ENCODE measurements at places on chromosomes 6 and 20. TPM values are rescaled to one million over a fixed set of nuclear protein-coding genes. Genes with fewer than 3 reads are reported as not detected.

DNA sequence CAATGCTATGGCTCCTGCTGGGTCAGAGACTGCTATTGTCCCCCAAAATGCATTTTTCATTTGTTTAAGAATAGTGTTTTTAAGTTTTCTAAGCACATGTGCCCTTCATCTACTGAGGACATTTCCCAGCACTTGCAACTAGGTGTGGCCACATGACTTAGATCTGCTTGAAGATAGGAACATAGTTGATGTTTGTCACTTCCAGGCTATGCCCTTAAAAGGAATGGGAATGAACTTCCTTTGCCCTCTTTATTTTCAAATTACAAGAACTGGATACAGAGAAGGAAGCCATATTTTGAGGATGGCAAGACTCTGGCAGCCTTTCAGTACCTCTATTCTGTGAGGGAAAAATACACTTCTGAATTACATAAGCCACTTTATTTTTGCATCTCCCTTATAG, 203.0 kb upstream of the TFAP2D start:
- no peaks in the 10 kb centered on the region for H3K27me3 ChIP-seq
- no peak overlapping the region for H3K27ac ChIP-seq
- H3K36me3 ChIP-seq: no peaks in the 10 kb centered on the region
- H3K4me1 ChIP-seq: no peaks in the 10 kb centered on the region
- H3K4me3 ChIP-seq: no peak overlapping the region

DNA sequence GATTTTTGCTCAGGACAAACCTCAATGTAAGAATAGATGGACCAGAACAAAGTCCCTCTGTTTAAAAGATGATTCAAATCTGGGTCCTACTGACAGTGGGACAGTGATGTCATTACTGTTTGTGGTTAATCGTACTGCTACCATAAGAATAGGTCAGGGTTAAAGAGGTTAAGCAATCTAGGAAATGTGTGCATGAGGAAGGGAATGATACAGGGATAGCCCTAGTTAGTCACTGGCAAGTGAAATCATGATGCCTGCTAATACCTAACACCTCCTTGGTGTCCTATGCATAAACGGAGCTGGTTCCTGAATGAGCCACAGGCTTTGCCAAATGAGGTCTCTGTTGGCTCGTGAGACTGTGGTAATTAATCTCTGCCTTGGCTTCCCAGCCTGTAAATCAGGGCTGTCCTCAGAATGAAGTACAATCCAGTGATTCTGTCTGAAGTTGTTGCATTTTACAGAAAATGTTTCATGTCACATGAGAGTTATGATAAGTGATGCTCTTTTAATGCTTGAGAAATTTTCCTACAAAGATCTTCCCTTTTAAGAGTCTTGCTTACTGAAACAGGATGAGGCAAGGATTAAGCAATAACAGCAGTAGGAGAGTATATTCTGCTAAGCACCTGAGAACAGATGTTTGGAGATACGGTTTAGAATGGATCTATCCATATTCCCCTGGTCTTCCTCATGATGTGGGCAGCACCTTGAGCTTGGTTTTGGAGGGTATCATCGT, 3.8 kb downstream of the MEP1A start:
- H3K4me3 ChIP-seq: no peak overlapping the region
- no peaks in the 10 kb centered on the region for H3K36me3 ChIP-seq
- H3K4me1 ChIP-seq: peaks cover 14% of the 10 kb centered on the region
- no peak for DNase-seq

The E2F1 gene
- total RNA-seq: 0.66 TPM

- H3K27ac ChIP-seq: no peak overlapping the region
- no peaks in the 10 kb centered on the region for H3K27me3 ChIP-seq
Observed at GRCh38 chr20:49758781-49759180, 45.1 kb upstream of the B4GALT5 start.

- H3K4me3 ChIP-seq: no peak overlapping the region
- no peaks in the 10 kb centered on the region for H3K27me3 ChIP-seq
- DNase-seq: peak; percentile 19
Observed at GRCh38 chr20:57672164-57672563, 37.7 kb downstream of the PMEPA1 start.

- H3K27me3 ChIP-seq: no peaks in the 10 kb centered on the region
- peaks cover 26% of the 10 kb centered on the region for H3K4me1 ChIP-seq
- no peaks in the 10 kb centered on the region for H3K36me3 ChIP-seq
Observed at GRCh38 chr6:49548613-49549304, 1.7 kb upstream of the C6orf141 start.

The MED23 gene
- 18.2 TPM for total RNA-seq

DNA sequence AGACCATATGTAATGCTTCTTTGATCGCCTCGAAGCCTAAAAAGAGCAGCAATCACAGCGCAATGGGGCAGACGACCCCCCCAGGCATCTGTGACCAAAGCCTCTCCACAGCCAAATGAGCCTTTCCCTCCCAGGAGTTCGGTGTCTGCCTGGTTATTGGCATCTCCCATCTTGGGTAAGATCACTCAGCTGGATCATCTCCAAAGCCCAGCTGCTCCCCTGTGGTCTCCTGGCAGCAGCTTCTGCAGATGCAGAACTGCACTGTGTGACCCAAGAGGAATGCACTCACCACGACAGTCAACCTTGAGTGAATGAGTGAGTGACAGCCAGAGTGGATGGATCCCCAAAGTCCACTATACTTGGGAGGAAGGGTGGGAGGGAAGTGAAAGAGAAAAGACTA, 44.8 kb upstream of the IYD start:
- no peaks in the 10 kb centered on the region for H3K27me3 ChIP-seq
- no peak overlapping the region for H3K4me3 ChIP-seq
- H3K27ac ChIP-seq: no peak overlapping the region
- H3K36me3 ChIP-seq: no peaks in the 10 kb centered on the region

GRCh38 chr6:40407239-40407638, 179.9 kb downstream of the LRFN2 start:
- H3K4me3 ChIP-seq: no peak overlapping the region
- H3K27me3 ChIP-seq: no peaks in the 10 kb centered on the region
- no peak overlapping the region for H3K27ac ChIP-seq
- no peaks in the 10 kb centered on the region for H3K36me3 ChIP-seq

DNA sequence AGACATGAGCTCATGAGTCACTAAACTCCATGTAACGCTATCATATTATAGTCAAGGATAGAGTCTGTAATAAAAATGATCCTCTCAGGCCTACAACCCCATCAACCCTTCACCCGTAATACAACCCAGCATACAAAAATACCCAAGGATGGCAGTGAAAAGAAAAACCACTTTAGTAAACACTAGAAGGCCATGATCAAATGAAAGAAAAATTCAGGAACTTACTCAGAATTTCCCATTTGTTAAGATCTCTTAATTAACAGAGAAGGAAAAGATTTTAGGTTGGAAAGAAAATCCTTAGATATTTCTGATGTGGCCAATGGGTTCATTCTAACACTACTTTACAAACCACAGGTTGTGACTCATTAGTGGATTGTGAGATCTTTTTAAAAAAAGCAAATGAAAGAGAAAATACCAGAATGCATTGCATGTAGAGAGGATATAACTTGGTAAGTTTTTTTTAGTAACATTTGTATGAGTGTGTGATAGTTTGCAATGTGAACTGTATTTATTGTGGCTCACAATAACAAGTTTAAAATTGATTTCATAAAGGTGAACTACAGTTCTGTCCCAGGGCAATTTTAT, 8.0 kb upstream of the UBE2J1 start:
- H3K27me3 ChIP-seq: no peaks in the 10 kb centered on the region
- DNase-seq: no peak
- no peak overlapping the region for H3K4me3 ChIP-seq
- no peaks in the 10 kb centered on the region for H3K4me1 ChIP-seq
- no peaks in the 10 kb centered on the region for H3K36me3 ChIP-seq

The ISM1 gene
- 3.1 TPM for total RNA-seq

The BMP5 gene
- total RNA-seq: 0.99 TPM

The IL20RA gene
- total RNA-seq: 12.7 TPM

DNA sequence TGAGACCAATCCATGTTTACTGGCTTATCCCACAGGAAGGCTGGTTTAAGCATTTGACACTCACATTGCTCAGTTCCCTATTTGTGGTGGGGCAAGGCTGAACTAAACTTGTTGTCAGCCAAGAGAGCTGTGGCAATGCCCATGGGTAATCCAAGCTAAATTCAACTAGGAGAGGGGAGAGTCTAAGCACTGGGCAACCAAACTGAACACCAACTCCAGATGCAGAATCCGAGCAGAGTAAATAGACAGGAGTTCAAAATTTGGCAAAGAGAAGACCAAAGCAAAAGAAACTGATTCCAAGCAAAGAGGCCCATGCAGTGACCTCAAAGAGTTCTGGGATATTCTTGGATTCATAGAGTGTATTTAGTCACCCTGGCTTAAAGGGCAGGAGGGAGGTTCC, 106.5 kb upstream of the NT5E start:
- H3K4me3 ChIP-seq: no peak overlapping the region
- no peaks in the 10 kb centered on the region for H3K4me1 ChIP-seq
- no peak for DNase-seq

DNA sequence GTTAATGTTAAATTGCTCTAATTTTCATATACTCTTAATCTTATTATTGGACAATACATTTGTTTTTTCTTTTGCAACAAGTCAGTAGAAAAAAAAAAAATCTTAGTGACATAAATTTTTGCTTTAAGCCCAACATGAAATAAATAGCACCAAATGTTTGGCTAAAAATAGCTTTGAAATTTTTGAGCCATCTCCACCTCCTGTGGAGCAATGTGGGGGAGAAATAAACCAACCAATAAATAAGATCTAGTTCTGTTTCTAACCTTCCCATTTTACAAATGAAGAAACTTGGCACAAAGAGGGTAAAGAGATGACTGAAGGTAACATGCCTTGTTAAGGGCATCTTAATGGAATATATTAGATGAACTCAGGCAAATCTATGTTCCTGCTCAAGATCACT, 91.4 kb downstream of the PRKN start:
- no peaks in the 10 kb centered on the region for H3K36me3 ChIP-seq
- H3K27me3 ChIP-seq: no peaks in the 10 kb centered on the region
- DNase-seq: no peak
- no peak overlapping the region for H3K27ac ChIP-seq
- H3K4me3 ChIP-seq: no peak overlapping the region

DNA sequence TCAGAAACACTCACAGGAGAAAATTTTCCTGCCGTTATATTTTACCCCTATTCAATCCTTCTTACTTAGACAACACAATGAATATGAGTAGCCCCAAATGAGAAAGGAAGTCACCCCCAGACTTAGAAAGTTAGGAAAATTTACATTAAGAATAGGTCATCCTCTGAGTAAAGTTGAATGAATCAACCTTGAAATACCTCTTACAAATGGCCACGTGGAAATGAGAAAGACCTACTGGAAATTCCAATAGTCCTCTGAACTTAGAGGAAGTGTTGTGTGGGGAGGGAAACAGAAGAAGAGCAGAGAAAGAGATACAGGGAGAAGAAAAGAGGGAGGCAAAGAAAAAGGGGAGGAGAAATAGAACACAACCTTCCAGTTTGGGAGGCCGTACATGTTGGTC, 43.7 kb downstream of the PHACTR1 start:
- no peak for DNase-seq
- no peak overlapping the region for H3K27ac ChIP-seq
- H3K4me3 ChIP-seq: no peak overlapping the region
- no peaks in the 10 kb centered on the region for H3K27me3 ChIP-seq
- no peaks in the 10 kb centered on the region for H3K4me1 ChIP-seq
- no peaks in the 10 kb centered on the region for H3K36me3 ChIP-seq

- no peak overlapping the region for H3K4me3 ChIP-seq
- no peaks in the 10 kb centered on the region for H3K36me3 ChIP-seq
- H3K4me1 ChIP-seq: peaks cover 13% of the 10 kb centered on the region
- H3K27me3 ChIP-seq: no peaks in the 10 kb centered on the region
- H3K27ac ChIP-seq: no peak overlapping the region
Observed at GRCh38 chr20:57743450-57744095, 33.8 kb upstream of the PMEPA1 start.

The ZNF451 gene
- 30.3 TPM for total RNA-seq

- no peak overlapping the region for H3K4me3 ChIP-seq
- no peak overlapping the region for H3K27ac ChIP-seq
- H3K27me3 ChIP-seq: no peaks in the 10 kb centered on the region
- no peaks in the 10 kb centered on the region for H3K36me3 ChIP-seq
- no peak for DNase-seq
Observed at GRCh38 chr6:144383336-144383735, 98.2 kb downstream of the UTRN start.

The ANKRD66 gene
- not detected for total RNA-seq

The LGSN gene
- 0.26 TPM for total RNA-seq

DNA sequence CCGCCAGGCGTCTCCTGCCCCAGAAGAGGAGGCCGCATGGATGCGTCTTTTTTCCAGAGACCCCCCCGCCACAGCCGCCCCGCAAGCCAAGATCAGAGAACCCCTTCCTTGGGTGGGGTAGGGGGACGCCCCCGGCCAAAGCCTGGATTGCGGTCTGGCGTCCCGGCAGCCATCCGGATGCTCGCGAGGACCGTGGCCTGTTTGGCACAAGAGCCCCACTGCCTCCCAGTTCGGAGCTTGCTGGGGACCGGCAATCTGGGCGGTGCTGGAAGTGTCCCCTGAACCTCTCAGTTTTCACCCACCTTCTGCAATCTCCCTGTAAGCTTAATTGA, 924 bp downstream of the FAM162B start:
- no peak for DNase-seq
- H3K36me3 ChIP-seq: no peaks in the 10 kb centered on the region
- peaks cover 14% of the 10 kb centered on the region for H3K4me1 ChIP-seq
- H3K27ac ChIP-seq: peak overlapping the region; percentile 36

Measured in body of pancreas (tissue), 4 donors.